ENCODE measurements at places on chromosomes 4 and X.

DNA sequence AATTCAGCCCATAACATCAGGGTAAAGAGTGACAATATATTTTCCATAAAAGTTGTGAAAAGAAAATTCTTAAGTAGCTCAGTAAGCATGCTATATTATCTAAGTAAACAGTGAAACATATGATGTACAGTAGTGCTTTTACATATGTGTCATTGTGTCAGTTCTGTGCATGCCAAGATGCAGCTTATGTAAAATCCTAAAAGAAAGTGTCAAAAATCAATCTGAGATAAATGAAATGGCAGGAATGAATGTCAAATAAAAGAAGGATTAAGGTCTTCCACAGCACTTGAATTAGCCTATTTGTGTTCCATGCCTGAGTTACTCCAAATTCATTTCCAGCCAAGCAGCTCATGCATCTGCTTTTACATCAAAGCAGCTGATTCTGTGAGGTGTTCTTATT lies 452.7 kb upstream of the HS3ST1 start:
- DNase-seq, result no peak

DNA sequence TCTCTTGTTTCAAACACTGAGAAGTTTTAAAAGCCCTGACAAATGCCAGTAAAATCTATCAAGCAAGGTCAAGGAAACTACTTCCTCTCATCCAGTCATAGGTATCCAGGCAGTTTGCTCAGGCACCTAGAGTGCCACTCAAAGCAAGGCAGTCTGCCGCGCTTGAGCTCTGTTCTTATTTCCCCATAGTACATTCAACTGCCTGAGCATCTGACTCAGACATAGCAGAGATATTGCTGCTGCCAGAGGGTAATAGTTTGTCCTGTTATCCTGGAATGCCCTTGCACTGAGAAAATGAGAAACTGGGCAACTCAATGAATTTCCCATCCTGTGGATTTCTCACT lies 16.1 kb upstream of the ATP8A1 start:
- no peak for DNase-seq

GRCh38 chr4:106358899-106359298 lies 9.7 kb downstream of the GIMD1 start:
- DNase-seq, result no peak

DNA sequence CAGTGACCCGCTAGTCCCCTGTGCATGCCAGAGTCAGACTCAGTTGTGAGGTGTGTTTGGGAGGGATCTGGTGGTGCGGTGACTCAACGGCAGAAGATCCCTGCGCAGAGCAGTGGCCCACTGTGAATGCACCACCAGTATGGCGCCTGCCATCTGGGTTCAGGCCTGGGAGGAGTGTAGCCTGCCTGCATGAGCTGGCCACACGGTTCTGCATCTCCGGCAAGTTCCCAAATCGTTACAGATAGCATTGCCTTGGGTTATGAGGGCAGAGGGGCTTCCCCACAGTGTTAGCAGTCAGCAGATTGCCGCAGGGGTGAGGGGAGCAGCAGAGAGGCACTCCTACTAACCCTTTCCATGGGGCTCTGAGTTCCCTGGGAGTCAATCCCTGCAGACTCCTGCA lies 629.6 kb downstream of the TLL1 start:
- DNase-seq, result no peak

GRCh38 chr4:148094149-148094548 lies 348.1 kb downstream of the NR3C2 start:
- DNase-seq, result no peak

- no peak for DNase-seq
Measured at GRCh38 chrX:85544609-85545008, 165.1 kb upstream of the POF1B start.

GRCh38 chr4:138558886-138559285 lies 316.7 kb upstream of the SLC7A11 start:
- no peak for DNase-seq

DNA sequence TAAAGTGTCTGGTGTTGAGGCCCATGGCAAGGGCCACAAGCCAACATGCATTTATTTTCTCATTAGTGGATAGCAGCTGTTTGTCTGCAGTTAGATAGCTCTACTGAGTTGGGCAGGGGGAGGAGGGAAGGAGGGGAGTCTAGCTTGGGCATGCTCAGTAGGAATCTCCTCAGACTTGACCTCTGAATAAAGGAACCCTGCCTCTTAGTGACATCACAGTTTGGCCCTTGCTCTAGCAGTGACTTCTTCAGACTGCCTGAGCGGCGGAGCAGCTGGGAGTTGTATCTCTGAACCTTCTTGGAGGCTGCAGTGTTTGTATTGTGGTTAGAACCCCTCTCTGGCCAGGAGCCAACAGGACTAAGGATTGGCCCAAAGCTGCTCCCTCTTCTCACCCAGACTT lies 57.4 kb downstream of the BCORL1 start:
- DNase-seq, result no peak

GRCh38 chrX:70219938-70220764 lies 14.3 kb upstream of the AWAT1 start:
- DNase-seq, result no peak

DNA sequence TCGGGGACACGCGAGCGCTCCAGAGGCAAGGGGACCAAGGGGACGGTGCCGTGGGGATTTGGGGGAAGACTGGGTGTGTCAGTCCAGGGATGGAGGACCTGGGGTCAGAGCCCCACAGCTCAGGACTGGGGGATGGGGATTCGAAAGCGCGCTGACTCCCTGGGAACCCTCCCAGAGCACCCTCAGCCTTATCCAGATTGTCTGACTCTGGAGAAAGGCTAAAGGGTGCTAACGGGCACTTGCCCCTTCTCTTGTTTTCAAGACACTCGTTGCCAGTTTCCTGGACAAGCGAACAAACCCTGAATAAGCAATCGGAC lies 1.1 kb downstream of the DOCK11 start:
- DNase-seq, result no peak

DNA sequence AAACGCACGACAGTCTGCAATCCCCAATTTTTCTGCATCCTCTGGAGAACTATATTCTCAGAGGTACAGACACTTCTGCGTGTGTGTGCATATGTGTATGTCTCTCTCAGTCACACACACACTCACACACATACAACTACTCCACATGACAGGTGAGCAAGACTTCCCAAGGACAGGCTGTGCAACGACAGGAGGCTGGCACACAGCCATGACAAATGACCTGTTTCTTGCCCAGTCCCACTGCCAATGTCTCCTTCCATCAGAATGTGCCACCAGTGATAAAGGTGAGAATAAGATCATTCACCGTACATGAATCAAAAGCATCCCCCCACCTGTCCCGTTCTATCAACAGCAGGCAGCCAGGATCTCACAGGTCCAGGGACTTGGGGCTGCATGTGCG lies 52.4 kb downstream of the PPP2R2C start:
- no peak for DNase-seq

DNA sequence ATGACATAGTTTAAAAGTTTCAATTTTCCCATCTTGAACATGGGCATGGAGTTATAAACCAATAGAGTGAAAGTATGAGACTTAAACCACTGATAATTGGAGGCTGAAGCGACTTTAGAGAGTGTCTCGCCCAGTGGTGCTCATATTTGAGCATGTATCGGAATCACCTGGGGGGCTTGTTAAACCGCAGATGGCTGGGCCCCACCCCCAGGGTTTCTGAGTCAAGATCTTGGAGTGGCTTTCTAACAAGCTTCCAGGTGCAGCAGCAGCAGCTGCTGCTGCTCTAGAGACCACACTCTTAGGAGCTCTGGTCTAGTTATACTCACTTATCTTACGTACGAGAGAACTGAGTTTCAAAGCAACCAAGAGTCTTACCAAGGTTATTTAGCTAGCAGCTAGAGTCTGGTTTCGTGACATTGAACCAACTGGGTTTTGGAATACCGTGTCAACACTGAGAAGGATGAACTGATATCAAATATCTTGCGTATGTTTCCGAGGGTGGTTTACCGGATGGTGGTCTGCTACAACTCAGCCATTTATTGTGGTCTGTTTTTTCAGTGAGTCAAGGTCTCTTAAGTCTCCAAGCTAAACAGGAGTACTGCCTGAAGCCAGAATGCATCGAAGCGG lies 5.9 kb downstream of the PHEX start:
- DNase-seq, result no peak

GRCh38 chr4:129455482-129455881 lies 359.5 kb downstream of the C4orf33 start:
- DNase-seq, result no peak

DNA sequence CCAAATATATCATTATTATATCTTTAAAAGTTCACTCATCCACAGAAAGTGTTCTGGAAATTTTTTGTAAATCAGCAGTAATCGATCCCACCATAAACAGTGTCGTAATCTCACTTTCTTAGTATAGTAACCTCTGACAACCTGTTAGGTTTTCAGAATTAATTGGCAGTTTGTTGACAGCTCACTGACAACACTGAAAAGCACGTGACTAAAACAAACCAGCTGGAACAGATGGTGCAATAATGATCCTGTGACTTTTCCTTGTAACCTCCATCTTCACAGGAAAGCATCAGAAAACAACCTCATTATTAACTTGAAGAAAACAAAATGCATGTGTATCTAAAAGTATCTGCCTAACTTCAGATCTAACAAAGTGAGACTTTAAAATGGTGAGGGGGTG lies 48.5 kb downstream of the FSTL5 start:
- DNase-seq, result no peak

GRCh38 chr4:38752372-38752940 lies 30.3 kb downstream of the TLR10 start:
- DNase-seq, result no peak

- no peak for DNase-seq
Measured at GRCh38 chr4:79014230-79014629, 75.0 kb upstream of the PAQR3 start.

- DNase-seq, result no peak
Measured at GRCh38 chr4:150010525-150011126, 67.6 kb upstream of the DCLK2 start.

- no peak for DNase-seq
Measured at GRCh38 chrX:132125906-132126305, 1.9 kb downstream of the FRMD7 start.

- DNase-seq, result no peak
Measured at GRCh38 chrX:47499293-47499692, 16.3 kb upstream of the ZNF41 start.

DNA sequence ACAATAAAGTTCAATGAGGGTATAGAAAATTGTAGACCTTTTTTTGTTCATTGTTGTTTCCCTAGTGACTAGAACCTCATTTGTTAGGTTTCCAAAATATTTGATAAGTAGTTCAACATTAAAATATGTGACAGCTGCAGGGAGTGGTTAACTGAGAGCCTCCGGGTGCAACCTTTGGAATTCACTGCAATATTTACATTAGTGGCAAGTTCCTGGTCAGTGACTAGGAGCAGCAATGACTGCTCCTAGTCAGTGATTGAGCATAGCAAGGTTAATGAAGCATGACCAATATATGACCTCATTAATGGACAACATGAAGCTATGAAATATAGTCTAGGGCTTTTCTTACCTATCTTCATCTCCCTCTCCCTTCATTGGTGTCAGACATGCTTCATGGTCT lies 65.8 kb upstream of the FAM47A start:
- DNase-seq, result no peak

Data from stimulated activated CD4-positive, alpha-beta T cell treated with anti-CD3 and anti-CD28 coated beads, Interleukin-15, amount 100 ng/mL, for 1 hour (primary cell).